NCI-H2107 (cell line): ENCODE measurements at places on chromosomes 5 and 9.

GRCh38 chr5:110738503-110738811 is 350 bp upstream of the SLC25A46 start:
- DNase-seq: no peak

DNA sequence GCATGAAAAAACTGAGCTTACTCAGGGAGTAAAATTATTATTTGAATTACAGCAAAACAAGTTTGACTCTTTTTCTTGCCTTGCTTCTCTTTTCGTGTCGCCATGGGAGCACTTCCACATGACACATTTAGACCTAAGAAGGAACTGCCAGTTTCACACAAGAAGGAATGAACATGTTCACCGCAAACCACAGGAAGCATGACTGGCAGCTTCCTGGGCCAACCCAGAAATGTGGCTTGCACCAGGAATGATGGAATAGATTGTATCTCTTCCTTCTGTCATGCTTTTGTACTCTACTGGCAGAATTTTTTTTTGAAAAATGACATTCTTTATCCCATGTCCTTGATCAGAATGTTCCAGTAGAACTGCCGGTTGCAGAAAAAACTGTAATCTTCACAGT is 32.9 kb upstream of the MAN2A1 start:
- DNase-seq: no peak

DNA sequence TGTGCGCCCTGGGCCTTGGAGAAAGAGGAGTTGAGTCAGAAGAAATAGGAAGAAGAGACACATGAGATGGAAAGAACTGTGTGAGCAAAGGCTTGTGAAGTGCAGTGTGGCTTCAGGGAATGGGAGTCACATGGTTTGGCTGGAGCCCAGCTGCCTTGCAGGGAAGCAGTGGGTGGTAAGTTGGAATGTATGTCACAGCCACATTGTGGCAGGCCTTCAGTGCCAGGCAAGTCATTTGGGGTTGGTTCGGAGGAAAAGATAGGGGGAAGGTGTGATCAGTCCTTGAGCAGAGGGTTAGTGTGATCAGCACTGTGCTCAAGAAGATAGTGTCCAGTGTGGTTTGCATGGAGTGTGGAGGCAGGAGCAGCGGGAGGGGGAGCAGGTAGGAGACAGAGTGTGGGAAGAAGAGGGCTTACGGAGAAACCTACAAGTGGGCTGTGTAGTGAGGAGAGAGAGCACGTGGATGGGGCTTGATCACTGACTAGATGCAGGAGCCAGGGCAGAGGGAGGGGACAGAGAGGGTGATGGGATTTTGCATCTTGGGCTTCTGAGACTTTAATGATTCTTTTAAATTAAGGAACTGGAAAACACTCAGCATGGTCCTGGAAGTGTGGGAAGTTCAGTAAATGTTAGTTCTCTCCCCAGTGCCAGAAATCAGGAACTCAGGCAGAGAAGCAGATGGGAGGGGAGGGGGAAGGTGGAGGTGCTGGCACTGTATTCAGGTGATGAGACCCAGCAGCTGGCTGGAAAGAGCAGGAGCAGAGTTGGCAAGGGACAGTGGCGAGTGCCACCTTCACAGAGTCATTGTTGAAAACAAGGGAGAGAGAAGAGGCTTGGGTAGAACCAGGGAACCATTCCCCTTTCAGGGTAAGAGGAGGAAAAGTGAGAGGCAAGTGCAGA is 46.6 kb downstream of the ARHGAP26 start:
- peak; percentile 24 for DNase-seq

DNA sequence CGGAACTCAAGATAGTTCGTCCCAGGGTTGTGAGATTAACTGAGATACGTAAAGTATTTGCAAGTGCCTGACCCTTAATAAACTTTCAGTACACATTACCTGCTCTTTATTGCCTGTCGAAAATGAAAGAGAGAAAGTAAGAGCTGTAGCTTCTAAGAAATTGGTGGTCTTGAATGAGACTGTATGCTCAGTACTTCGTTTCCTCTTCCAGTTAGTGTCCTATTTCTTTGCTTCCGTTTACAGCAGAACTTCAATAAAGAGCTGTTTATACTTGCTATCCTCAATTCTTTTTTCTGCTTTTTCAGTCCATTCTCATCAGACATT is 534 bp downstream of the SRFBP1 start:
- DNase-seq: no peak

- peak; percentile 1 for DNase-seq
Measured at GRCh38 chr5:94893412-94894135, 275.1 kb downstream of the SLF1 start.

GRCh38 chr9:84235511-84235910 is 105.0 kb downstream of the SLC28A3 start:
- DNase-seq: no peak

GRCh38 chr5:9869616-9870288 is 239.6 kb upstream of the TAS2R1 start:
- no peak for DNase-seq

- DNase-seq: no peak
Measured at GRCh38 chr5:95022967-95023695, 261.8 kb downstream of the MCTP1 start.

GRCh38 chr5:156534906-156535485 is 208.0 kb downstream of the SGCD start:
- no peak for DNase-seq

DNA sequence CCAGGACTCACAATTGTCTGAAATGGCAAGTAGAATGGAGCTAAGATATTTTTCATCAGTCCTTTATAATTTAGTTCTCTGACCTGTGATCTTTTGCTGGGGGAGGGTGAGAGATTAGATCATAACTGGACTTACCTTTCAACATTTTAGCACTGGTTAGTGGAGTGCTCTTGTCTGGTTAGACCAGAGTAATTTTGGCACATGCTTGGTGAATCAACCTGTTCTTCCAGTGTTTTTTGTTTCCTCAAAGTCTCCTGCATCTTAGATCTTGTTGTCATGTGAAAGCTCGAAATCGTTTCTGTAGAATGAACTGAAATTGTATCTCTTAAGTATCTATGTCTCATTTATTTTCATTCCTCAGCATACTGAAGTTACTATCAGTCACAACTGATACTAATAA is 122.4 kb downstream of the TLE4 start:
- DNase-seq: no peak

GRCh38 chr9:134629061-134629585 is 12.5 kb upstream of the COL5A1 start:
- DNase-seq: no peak

GRCh38 chr9:93093877-93094657 is 1.9 kb upstream of the CARD19 start:
- no peak for DNase-seq

GRCh38 chr5:163401271-163401670 is 36.1 kb upstream of the CCNG1 start:
- no peak for DNase-seq

DNA sequence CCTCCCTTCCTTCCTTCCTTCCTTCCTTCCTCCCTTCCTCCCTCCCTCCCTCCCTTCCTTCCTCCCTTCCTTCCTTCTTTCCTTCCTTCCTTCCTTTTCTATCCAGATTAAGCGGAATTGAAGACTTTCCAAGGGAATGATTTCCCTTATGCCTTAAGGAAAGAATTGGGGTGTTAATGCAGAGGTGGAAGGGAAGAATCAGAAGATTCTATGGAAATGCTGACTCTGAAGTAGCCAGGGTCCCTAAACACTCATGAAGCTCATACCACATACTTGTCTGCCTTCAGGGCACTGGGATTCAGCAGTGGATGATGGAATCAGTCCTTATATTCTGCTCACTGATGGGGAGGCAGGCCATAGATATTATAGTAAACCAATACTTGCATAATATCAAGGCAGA is 48.2 kb downstream of the TNC start:
- DNase-seq: no peak

GRCh38 chr9:91852801-91853347 is 97.2 kb downstream of the ROR2 start:
- no peak for DNase-seq
